ENCODE measurements at places on chromosomes 6 and 20.

DNA sequence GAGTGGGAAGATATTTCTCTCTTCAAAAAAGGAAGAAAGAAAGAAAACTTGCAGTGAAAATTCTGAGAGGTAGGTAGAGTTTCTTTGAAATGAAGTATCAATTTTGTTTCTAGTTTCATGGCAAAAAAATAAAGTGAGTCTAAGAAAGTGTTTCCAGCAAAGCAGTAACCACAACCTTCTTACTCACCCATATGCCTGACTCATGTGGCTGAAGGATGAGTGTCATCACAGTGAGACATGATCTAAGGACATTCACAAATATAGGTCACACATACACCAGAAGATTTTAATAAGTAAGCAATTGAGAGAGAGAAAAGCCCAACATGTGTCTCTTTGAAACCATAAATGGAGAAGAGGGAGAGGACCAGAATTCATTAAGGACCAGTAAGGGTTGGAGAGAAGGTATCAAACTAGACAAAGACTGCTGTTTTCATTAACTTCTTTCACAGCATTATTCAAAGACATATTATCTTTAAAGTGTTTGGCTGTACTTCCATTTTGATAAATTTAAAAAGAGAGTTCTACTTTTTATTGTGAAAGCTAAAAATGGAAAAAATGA is 169.5 kb downstream of the FRK start:
- DNase-seq, result no peak

DNA sequence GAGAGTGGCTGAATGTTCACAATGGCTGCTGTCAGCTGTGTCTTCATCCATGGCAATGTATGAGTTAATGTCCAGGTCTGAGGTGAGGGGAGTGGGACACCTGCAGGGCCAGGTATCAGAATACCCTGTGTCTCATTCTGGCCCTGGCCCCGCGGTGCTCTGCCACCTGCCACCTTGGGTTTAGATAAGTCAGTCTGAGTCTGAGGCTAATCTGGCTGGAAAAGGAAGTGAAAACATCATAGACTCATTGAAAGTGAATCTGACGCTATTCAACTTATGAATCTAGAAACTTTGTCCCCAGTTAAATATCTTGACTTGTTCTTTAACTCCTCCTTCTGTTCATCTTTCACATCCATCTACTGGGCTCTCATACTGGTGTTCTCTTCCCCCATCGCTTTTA is 267.1 kb upstream of the JAG1 start:
- no peak for DNase-seq

DNA sequence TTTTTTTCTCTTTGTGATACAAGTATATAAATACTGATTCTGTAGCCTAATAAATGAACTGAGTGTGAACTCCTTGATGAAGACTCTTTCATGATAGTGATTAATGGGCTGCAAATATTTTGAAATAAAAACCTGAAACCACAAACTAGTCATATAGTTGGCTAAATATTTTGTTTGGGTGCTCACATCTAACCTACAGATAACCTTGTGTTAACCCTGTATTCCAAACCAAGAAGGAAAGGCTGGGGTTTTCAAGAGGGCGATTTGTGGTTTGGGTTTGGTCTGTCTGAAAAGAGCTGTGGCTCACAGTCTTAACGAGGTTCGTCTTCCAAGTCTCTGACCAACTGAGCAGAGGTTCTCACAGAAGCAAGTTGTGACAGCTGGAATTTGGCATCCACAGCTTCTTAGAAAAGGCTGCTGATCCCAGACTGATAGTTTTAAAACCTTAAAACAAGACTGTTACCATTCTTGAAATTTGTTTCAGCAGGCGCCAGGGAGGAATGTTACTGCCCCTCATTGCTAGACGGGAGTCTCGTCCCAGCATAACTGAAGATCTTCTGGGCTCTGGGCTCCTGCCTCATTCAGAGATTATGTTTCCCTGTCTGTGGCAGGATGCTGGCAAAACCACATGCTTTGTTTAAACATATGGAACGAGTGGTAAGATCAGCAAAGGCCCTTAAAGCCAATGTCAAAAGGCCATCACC is 736.4 kb upstream of the MARCKS start:
- DNase-seq, result no peak

DNA sequence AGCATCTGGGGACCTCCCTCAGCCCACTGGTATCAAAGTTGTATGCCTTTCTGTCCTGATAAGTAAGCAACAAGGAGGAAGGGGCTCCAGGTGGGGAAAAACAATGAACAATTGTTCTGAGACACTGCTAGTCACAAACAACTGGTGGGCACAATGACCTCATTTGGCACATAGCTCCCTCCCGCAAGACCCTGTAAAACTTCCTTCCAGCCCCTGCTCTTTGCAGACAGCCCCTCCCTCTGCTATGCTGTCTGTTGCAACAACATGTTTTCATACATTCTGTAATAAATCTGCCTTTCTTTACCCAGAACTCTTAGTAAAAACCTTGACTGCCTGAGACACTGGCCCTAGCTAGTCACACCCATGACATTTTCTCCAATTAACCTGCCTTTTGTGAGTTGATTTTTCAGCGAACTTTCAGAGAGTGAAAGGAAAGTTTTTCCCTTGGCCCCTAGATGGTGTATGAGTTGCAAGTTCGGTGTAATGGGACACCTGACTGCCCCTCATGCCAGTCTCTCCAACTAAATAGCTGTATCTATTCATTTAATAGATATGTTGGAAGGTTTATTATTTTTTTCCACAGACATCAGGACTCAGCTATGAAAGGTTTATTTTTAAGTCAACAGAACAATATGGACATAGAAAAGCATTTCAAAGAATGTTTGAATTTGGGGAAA is 142.3 kb upstream of the SLC22A16 start:
- no peak for DNase-seq

DNA sequence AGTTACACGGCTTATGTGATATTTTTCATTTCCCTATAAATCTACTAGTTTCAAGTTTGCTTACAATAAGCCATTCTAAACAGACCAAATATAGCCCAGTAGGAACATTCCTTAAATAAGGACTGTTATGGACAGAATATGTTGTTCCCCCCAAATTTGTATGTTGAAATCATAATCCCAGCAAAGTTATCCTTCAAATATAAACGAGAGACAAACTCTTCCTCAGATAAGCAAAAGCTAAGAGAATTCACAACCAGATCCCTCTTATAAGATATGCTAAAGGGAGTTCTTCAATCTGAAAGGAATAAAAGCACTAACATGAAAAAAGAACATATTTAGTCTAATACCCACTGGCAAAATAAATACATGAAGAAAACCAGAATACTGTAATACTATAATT is 795.5 kb upstream of the GJE1 start:
- DNase-seq, result no peak

- no peak for DNase-seq
Measured at GRCh38 chr6:16345449-16346330, 107.3 kb downstream of the GMPR start.

GRCh38 chr6:144778773-144779492 is 493.8 kb downstream of the UTRN start:
- no peak for DNase-seq

DNA sequence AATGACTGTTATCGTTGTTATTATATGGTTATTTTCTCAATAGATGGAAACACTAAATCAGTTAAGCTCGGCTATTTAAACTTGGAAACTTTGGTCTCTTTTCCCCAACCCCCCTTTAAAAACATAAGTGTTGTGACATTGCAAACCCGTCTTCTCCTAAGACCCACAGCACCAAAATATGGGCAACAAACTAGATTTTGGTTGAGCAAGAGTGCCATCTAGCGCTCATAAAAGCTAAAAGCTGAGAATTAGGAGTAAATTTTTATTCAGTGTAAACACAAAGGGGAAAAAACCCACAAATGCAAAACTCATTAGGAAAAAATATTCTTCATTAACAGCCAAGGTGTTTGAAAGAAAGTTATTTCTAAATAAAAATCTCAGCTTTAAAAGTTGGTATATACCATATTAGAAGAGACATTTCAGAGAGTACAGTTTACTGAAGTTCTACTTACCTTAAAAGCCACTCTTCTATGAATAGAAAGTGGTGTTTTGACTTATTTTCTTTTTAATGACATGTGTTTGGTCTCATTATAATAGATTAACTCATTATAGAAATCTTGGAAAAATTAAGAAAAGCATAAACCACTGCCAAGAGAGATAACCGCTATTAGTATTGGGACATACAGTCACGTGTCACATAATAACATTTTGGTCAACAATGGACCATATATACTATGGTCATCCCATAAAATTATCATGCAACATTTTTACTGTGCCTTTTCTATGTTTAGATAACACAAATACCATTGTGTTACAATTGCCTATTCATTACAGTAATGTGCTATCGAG is 21.1 kb downstream of the SESN1 start:
- DNase-seq, result no peak

DNA sequence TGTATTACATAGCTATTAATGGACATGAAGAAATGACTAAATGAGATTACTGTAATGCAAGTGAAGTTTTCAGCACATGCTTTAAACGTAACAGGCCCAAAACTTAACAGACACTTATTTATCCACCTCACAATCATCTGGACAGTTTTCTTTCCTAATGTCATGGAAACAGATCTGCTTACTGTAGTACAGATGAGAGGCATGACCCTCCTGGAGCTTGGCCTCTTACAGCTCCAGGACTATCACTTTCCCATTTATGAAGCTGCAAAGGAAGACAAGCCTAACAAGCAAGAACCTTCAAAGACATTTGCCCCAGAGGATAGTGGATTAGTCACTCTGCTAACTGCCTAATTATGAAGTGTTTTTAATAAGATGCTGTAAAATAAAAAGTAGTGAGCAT is 419.3 kb downstream of the PHF3 start:
- no peak for DNase-seq

DNA sequence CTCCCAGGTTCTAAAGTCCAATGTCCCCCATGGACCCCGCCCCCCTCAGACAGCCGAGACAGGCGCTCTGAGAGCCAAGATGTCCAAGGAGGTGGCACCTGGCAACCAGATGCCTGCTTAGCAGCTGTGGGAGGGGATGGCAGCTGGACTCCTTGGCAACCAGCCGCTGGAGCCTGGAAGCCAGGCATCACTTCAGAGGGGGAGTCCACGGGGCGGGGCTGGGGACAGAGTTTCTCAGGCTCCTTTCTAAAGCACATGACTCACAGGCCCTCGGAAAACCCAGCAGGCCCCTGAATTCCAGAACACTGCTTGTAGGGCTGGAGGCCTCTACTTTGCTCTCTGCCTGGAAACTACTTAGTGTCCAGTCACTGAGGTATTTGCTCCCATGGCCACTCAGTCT is 51.5 kb downstream of the PREX1 start:
- DNase-seq, result no peak

DNA sequence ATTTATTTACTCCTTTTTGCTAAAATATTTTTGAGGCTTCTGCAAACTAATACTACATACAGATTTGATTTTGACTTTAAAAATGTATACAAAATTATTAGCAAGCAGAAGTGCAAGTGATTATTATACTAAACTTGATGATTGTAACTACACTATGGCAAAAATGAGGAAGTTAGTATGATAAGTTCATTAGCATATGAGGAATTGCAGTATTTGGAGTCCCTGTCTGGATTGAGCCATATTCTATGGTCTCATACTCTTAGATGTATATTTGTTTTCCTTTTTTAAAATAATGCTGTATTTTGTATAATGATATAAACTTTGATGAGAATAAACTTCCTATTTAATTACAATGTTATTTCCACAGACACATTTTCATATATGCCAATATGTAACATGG is 13.9 kb downstream of the CRISP3 start:
- no peak for DNase-seq

- no peak for DNase-seq
Measured at GRCh38 chr6:146041282-146041681, 12.4 kb downstream of the GRM1 start.

DNA sequence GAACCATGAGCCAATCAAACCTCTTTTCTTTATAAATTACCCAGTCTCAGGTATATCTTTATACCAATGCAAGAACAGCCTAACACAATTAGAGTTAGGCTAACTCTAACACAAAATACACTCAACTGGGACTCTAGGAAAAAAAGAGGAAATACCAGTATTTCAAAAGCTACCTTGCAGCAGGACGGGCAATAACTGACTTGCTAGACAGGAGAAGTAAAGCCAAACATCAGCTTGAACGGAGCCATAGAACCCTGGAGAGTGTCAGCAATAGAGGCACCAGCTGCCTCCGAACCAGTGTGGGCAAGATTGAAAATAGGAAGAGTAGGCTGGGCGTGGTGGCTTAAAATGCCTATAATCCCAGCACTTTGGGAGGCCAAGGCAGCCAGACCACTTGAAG is 162.0 kb upstream of the SOX4 start:
- no peak for DNase-seq

- DNase-seq, result no peak
Measured at GRCh38 chr6:87806099-87806498, 104.1 kb upstream of the AKIRIN2 start.

GRCh38 chr20:6703047-6703446 is 64.4 kb upstream of the BMP2 start:
- no peak for DNase-seq

GRCh38 chr20:37526238-37526838 is 1.3 kb downstream of the BLCAP start:
- no peak for DNase-seq

DNA sequence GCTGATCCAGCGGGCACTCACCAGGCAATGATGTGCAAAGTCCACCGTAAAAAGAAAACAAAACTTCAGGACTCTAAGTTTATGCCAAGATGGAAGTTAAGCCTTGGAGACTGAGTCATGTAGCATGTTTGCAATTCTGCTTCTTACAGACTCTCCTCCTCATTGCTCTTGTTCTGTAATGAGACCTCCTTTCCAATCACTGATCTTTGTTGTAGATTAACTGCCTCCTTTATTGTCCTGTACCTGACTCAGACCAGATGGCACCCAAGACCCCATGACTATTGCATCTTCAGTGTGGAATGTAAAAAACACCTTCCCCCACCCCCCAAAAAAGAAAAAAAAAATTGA is 11.2 kb downstream of the NEU1 start:
- DNase-seq, result no peak

DNA sequence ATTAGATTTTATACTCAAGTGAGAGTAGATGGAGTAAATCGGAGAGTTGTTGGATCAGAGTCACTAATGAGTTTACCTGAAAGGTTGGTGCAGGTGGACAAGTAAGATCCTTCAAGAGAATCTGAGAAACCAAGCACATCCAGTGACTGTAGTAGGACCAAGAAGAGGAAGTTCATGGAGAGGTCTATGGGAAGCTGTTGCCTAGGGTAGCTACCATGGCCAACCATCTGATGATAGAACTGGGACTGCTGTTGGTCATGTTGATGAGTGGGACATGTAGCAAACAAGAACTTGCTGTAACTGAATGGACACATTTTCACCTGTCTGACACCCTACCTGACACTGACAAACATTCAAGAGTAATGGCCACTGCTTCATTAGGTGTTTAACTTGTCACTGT is 11.3 kb upstream of the ADGB start:
- DNase-seq, result no peak

- no peak for DNase-seq
Measured at GRCh38 chr20:64051561-64052325, 2.3 kb upstream of the SOX18 start.

DNA sequence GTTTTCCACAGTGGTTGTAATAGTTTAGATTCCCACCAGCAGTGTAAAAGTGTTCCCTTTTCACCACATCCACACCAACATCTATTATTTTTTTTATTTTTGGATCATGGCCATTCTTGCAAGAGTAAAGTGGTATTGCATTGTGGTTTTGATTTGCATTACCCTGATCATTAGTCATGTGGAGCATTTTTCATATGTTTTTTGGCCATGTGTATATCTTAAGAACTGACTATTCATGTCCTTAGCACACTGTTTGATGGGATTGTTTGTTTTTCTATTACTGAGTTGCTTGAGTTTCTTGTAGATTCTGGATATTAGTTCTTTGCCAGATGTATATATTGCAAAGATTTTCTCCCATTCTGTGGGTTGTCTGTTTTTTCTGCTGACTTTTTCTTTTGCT is 820.1 kb downstream of the TENT5A start:
- DNase-seq, result no peak

GRCh38 chr6:127404133-127404532 is 55.1 kb downstream of the KIAA0408 start:
- DNase-seq, result no peak
